ENCODE measurements at places on chromosomes 3 and 15.
A peak's percentile ranks its signal among the peaks of the same experiment; 100 is the strongest.

- no peak for DNase-seq
Measured at GRCh38 chr15:52136442-52136980, 23.9 kb upstream of the BCL2L10 start.

GRCh38 chr15:60616628-60617027, 137.7 kb upstream of the ICE2 start:
- no peak for DNase-seq

GRCh38 chr15:29044503-29044901, 158.7 kb downstream of the APBA2 start:
- DNase-seq = no peak

GRCh38 chr3:122890077-122890719, 95.3 kb downstream of the SLC49A4 start:
- no peak for DNase-seq

- no peak for DNase-seq
Measured at GRCh38 chr3:101643861-101644613, 32.9 kb downstream of the ZBTB11 start.

- DNase-seq = peak; percentile 59
Measured at GRCh38 chr15:84747416-84748273, 747 bp upstream of the ZNF592 start.

DNA sequence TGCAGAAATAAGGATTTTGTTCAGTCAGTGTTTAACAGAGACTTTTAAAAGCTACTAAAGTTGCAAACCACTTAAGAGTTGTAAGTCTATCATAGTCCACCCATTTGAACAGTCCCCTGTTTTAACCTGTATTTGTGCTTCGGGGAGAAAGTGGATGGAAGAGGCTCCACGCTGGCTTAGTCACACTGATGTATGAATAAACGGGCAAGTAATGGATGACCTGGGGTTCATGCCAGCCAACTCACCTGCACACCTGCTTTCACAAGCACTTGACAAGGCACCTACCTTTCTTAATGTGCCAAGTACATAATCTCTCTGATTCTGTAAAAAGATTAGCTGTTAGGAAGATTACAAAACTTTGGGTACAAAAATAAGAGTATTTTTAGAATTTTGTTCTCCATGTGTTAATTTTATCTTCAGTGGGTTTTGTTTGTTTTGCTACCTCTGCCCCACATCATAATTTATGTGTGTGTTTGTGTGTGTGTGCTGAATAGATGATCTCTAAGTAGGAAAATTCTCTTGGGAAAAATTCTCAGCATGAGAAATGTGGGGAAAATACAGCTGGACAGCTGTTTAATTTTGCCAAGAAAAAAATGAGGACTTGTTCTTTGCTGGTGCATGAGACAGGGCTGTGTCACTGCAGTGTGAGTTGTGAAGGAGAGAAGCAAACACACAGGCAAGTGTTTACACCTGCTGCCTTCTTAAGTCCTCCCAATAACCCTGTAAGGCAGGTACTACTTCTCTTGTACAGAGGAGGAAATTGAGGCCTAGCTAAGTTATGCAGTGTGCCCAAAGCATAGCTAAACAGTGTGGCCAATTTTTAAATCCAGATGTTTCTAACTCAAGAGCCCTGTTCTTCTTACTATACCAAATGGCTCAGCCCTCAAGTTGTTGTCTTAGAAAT, 181.2 kb upstream of the IL12A start:
- DNase-seq = no peak

DNA sequence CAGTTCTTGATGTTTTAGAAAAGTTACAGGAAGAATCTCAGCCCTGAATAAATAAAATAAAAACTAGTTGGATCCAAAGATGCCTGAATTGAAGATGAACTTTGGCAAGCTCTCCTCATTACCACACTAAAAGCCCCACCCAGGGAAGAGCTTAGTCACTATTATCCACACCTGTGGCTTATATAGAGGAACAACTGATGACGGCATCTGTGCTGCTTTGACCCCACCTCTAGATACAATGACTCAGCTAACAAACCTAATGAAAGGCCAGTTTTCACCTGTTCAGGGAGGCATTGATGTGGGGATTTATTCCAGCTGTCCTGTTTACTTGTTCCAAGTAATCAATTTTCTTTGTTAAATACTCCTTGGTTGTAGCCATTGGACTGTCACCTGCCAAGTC, 604.7 kb upstream of the EPHA6 start:
- no peak for DNase-seq

GRCh38 chr15:52124270-52124880, 11.8 kb upstream of the BCL2L10 start:
- no peak for DNase-seq

DNA sequence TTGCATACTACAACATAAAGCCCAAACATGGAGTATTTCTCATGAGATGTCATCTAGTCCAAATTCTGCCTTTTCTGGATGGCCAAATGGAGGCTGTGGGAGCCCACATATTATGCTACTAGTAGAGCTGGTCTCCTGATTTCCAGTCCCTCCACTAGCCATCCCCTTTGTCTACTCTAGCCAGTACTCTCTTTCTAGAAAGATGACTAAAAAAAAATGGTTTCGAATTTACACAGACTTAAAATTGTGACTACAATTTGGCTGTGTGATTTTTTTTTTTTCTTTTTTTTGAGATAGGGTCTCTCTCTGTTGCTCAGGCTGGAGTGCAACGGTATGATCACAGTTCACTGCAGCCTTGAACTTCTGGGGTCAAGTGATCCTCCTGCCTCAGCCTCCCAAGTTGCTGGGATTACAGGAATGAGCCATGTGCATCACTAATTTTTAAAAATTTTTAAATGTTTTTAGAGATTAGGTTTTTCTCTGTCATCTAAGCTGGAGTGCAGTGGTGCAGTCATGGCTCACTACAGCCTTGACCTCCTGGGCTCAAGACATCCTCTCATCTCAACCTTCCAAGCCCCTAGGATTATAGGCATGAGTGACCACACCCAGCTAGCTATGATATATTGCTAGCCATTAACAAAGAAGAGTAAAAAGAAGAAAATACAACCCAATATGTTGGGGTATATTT, 273.9 kb downstream of the ADAMTSL3 start:
- DNase-seq = no peak

DNA sequence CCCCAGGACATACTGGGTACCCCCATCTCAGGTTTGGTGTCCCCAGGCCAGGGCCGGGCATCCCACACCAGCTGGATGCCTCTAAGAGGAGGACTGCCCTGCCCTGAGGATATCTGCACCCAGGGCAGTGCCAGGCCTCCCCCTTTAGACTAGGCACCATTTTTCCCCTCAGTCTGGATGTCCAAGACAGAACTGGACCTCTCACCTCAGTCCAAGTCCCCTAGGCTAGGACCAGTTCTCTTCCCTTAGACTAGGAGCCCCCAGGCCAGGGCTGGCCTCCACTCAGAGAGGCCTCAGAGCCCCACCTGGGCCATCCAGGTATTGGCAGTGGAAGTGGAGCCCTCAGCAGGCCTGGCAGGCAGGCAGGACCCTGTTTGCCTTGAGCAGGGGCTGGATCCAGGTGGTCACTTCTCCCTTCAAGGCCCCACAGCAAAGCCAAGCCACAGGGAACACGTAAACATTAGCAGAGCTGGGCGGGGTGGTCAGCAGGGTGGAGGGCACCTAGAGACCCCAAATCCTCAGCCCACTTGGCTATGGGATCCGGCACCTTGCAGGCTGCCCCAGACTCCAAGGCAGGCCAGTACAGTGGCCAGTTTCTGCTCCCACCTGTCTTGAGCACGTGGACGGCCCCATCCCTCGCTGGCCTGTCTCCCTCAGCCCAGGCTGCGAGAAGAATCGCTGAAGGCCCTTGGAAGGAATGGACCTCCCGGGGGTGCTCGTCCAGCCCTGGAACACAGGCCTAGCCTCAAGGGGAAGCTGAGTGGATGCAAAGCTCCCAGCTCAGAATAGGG, 28.3 kb downstream of the PTH1R start:
- DNase-seq = no peak

DNA sequence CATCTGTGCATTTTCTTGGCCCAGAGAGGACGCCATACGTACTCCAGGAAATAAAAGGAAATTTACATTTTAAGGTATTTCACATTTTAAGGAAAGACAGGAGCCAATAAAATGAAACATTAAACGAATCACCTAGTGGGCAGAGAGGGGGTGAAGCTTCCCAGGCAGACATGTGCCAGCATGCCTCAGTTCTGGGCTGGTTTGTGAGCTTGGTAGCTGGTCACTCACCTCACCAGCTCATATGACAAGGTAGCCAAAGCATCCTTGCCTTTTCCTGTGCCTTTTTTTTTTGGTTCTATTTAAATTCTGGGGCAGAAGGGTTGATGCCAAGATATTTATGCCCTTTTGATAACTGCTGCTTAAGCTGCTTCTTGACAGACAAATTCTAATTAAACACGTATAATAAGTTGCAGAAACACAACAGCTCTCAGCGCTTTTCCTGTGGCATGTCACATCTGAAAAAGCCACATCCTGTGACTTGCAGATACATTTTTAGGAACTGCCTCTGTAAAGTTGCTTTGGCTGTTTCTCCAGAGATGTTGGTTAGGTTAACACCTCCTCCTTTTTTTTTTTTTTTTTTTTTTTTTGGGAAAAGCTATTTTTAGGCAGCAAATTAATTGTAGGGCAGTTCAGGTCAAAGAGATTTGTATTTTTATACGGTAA, 218.6 kb downstream of the PDCD6IP start:
- DNase-seq = no peak

GRCh38 chr15:78638658-78639314, 2.2 kb downstream of the CHRNB4 start:
- peak; percentile 69 for DNase-seq

DNA sequence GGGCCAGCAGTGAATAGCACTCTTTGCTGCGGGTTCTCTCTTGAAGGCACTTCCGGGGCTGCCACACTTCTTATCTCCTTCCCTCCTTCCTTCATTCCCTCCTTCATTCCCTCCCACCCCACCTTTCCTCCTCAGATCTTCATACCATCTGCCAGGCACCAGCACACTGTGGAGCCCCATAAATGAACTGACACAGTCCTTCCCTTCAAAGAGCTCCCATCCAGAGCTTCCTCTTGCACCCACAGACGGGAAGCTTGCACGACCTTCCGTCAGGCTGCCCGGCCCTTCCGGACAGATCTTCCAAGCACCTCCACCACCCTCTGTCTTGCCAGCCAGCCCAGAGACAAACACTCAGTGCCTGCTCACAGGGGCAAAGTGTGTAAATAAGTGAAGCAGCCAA, 65.4 kb upstream of the HERC1 start:
- no peak for DNase-seq

DNA sequence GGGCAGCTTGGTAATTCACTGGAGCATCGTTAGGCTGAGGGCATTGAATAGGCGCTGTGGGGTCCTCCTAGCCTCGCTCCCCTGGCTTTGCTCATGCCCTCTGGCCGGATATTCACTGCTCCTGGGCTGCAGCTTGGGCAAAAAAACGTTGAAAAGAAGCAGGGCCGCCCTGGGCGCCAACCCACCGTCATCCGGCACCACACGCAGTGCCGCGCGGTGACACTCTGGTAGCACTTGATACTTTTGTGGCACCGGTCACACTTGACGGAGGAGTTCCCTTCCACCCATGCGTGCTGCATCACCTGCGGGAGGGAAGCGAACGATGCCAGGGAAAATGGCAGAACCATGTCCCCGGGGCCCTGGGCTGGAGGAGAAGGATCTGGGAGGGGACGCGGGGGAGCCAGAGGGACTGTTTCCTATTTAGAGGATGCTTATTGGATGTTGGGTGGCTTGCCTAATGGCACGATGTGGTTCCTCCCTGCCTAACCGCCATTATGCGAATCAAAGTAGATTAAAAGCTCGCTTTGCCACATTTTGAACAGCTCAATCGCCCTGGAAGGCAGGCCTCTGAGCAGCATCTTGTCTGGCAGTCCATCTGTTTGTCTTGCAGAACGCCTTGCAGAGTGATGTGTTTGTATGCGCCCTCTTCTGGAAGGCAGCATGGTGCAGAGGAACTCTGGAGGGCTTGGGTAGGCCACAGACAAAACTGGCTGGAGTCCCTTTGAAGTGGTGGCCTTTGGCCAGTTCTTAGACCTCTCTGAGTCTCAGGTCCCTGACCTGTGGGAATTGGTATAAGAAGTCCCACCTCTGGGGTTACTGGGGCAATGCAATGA, 93.2 kb downstream of the DGKG start:
- no peak for DNase-seq

- DNase-seq = no peak
Measured at GRCh38 chr15:63941698-63942465, 104.4 kb downstream of the DAPK2 start.

DNA sequence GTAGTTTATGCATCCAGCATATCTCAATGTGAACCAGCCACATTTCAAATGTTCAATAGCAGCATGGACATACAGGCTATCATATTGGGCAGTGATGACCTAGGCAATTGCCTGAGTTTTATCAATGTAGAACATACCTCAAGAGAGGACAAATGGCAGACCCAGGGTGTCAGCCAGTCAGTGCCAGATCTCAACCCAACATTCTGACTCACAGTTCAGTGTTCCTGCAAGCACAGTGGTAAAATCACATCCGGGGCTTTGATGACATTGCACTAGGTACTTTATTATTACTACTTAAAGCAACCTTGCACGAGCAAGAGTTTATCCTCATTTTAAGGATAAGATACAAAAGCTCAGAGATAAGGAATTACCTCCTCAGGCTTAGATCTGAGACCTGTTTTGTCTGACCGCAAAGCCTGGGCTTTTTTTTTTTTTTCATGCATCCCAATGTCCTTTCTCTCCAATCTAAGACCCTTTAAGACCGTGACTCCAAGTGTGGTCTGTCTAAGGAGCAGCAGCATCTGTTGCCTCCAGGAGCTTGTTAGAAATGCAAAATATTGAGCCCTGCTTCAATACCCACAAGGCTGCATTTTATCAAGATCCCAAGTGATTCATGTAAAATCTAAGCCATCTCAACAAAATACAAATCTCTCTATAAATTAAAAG, 60.1 kb downstream of the SLC12A1 start:
- DNase-seq = no peak

- DNase-seq = no peak
Measured at GRCh38 chr15:49103002-49103401, 52.4 kb downstream of the COPS2 start.

GRCh38 chr3:18046131-18046915, 303.9 kb upstream of the TBC1D5 start:
- DNase-seq = no peak

- DNase-seq = no peak
Measured at GRCh38 chr3:195250473-195251251, 20.3 kb downstream of the XXYLT1 start.

- DNase-seq = no peak
Measured at GRCh38 chr3:2218816-2219215, 120.2 kb downstream of the CNTN4 start.

GRCh38 chr3:81531263-81531662, 230.2 kb downstream of the GBE1 start:
- DNase-seq = no peak

GRCh38 chr3:59595830-59596229, 546.0 kb upstream of the CFAP20DC start:
- DNase-seq = no peak
